ENCODE measurements at places on chromosomes 1 and 21.

- no peak for DNase-seq
Observed at GRCh38 chr1:59007429-59007819, 223.6 kb upstream of the JUN start.

DNA sequence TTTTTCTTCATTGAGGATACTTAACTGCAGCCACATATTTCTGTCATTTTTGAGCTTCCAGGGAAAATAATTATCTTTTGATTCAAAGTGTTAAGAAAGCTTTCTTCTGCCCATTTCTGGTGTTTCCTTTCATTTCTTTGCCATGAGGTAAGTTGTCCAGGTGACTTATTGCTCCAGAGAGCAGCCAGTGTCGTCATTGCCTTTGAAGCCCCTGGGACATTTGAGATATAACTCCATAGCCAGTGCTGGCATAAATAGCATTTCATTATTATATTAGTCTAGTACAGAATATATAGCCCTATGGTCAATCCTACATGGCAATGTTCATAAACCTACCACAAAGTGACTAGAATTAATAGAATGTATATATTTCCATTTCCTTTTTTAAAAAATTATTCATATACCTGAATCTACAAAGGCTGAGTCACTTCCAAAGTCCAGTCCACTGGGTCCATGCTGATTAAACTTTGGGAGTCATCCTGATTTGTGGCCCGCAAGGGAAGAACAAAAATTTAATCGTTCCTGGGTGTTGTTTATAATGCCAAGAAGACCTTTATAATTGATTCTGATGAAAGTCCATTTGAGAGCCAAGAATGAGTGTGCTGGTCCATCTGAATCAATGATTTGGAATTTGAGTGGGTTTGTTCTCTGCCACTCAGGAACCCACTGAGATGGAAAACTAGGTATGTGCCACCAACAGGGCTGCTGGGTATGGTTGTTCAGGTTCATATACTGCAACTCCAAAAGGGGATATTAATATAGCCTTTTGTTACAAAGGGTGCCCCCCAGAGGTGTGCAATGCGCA, 221.8 kb upstream of the PLXNA2 start:
- no peak for DNase-seq

DNA sequence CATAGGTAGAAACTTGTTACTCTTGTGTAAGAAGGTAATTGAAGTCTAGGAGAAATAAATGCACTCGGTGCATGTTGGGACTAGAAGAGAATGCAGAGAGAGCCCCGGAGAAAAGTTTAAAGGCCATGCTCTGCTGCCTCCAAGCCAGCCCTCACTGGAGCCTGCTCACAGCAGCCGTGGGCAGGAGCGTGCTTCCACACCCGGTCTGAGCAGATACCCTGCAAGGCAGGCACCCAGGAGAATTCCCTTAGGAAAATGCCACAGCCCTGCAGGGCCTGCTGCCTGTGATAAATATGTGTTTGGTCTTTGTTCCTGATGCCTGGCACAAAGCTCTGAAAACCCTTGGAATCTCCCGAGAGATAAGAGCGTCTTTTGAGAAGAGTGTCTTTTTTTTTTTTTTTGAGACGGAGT, 22.8 kb downstream of the C2CD2 start:
- DNase-seq, result no peak

DNA sequence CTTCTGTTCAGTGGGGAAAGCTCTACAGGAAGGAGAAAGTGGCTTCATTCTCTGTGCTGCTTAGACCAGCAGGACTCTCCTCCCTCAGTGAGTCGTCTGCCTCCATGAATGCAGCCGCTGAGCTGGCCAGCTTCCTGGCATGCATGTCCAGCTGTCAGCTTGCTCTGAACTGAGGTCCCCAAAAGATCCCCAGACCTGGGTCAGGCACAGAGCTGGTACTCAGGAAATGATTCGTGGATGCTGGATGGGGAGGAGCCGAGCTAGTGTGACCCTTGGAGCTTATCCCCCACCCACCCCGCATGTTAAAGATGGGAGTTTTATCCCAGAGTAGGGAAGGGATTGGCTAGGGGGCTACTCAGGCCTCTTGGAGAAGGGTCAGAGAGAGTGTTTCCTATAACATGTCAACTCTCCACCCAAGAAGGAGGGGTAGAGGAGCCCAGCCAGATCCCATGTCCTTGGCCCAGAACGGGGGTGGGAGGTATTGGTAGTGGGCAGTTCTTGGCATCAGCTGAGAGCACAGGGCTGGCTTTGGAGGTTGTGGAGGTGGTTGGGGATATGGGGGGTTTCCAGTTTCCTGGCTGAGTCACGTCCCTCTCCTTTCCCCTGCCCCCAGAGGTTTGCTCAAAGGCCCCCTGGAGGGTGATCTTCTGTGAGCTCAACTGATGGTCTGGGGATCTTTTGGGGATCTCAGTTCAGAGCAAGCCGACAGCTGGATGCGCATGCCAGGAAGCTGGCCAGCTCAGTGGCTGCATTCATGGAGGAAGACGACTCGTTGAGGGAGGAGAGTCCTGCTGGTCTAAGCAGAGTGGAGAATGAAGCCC, 110.1 kb downstream of the FOXD2 start:
- no peak for DNase-seq

DNA sequence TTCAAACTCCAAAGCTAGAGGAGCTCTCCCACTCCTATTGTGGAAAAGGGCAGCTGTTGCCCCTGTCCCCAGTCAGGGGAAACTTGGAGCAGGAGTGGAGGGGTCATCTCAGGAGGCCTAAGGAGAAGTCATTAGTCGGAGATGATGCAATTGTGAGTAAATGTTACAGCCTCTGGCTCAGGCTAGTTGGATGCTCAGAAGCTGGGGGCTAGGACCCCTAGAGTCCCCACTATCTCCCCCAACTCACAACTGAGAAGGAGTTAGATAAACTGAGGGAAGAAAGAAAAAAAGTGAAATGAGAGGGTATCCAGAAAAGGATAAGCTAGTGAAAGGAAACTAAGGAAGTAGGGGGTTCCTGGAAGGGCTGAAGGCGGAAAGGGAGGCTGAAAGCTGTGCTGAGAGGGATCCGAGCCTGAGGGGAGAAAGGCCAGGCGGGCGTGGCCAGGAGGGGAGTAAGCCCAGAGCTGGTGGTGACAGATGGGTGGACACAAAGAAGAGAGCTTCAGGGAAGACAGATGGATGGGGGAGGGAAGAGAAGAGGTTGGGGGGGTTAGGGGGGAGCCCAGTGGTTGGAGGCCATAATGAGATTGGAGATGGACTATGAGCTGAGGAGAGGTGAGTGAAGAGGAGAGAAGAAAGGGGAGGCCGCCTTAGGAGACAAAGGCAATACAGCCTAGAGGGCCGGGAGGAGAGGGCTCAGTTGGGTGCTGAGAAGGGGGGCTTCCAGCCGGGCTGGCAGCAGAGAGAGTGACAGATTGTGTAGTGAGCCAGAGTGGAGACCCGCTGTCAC, 4.5 kb upstream of the NHLH1 start:
- no peak for DNase-seq

DNA sequence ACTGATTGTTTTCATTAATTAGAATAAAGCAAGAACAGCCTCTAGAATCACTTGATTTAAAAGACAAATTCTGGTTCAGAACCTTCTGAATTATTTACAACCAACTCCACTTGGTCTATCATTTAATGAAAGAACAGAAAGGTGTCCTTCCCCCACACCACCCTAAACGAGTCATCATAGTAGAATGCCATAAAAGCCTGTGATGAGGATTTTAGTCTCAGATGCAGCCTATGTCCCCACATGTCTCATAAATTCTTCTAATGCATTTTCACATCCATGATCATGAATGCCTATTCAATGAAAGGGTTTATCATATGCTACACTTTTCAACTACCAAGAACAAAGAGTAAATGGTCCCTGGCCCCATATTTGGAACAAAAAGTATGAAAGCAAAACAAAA, 508.1 kb downstream of the DPYD start:
- no peak for DNase-seq

GRCh38 chr1:119895102-119895501, 1.2 kb downstream of the ADAM30 start:
- no peak for DNase-seq

DNA sequence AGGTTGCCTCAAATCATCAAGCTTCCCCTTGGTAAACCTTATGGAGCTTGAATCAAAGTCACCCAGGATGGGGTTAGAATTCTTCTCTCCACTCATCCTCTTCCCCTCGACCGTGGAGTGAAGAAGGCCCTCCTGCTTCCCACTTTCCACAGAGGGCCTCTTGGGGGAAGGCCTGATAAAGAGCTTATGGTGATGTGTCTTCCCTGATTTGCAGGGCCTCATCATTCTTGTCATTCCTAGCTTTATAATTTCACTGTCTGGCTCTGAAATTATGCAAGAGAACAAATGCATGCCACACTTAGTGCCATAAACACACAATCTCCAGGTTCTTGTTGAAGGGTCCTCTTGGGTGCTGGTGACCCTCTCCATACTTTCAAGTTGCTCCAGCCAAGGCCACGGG, 101.2 kb downstream of the HMGB4 start:
- no peak for DNase-seq

DNA sequence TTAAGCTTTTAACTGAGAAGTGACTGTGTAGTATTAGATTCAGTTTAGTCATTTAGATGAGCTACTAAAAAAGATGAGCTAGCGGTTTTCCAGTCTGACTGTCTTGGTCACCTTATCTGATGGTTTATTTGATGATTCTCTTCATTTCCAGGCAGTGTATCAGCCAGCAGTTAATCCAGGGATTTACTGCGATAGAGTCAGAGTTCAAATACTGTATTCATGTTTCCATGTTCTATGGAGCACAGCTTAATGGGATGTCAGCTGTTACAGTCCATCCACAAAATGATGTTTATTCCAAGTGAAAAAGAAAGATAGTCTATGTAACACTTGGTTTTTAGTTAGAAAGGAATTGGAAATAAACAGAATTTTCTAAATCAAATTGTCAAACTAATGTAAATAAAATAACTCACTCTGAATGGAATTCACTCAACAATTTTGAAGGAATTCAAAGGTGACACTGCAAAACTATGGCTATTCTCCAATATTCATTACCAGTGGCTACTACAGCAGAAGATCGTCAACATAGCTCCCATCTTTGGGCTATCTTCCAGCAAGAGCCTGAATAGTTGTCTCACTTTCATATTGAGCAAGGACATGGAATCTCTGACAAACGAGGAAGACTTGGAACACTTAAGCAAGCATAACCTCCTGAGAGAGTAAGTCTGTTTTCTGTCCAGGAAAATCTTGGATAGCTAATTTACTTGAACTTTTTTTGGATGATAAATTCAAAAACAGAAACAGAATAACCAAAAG, 54.6 kb upstream of the DPT start:
- no peak for DNase-seq

DNA sequence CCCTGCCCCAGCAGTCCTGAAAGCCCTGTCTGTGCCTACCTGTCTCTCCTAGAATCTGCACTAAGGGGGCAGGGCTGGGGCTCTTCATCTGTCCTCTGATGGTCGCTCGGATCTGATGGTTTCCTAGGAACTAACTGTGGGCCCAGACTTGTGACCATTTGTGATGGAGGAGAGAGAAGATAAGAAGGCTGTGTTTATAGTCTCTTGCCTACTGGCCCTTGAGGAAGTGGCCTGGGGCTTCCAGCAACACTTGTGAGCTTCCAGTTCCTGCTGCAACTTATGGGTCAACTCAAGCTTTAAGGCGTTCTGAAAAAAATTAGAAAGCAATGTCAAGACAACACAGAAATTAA, 53.2 kb upstream of the SYNC start:
- DNase-seq, result no peak

GRCh38 chr1:116289193-116289592, 83.9 kb upstream of the ATP1A1 start:
- DNase-seq, result no peak

DNA sequence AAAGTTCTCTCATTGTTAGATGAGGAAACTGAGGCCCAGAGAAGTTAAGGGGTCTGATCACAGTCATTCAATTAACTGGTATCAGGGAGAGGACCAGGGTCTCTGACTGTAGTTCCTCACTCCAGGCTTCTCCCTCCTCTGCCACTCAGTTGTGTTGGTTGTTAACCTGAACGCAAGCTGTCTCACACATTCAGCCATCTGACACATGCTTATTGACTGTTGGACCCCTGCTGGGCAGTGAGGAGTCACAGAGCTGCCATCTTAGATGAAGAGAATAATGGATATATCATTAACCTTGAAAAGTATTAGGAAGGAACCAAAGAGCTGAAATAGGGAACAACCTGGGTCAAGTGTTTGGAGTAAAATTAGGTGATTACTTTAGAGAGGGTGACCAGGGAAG, 194.8 kb downstream of the ZZZ3 start:
- no peak for DNase-seq

DNA sequence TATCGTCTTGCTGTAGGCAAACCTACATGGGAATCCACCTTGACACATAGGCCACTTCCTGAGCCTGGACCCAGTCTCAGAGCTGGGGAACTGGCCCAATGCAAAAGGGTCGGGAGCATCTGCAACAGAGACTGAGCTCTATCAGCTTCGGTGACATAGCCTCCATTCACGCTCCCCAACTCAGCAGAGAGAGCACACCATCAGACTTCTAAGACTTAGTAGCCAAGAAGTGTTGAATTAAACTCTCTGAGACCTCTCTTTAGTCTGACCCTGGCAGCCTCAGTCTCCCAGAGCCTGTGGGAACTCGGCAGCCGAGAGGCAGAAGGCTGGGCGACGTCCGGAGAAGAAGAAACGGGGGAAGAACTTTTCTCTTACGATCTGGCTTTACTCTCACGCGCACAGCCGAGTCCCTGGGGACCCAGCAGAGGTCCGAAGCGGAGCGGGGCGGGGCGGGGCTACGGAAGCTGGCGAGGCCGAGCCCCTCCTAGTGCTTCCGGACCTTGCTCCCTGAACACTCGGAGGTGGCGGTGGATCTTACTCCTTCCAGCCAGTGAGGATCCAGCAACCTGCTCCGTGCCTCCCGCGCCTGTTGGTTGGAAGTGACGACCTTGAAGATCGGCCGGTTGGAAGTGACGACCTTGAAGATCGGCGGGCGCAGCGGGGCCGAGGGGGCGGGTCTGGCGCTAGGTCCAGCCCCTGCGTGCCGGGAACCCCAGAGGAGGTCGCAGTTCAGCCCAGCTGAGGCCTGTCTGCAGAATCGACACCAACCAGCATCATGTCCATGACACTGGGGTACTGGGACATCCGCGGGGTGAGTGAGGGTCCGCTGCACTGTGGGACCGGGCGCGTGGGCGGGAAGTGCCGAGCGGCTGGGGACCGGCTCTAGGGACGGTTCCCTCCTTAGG, at the start of gene GSTM4:
TSS of gene GSTM4 (plus strand) at position 485 of the 905 bp plus-strand sequence. CDS start at position 776, 291 bp downstream.
- peak; percentile 44 for DNase-seq

DNA sequence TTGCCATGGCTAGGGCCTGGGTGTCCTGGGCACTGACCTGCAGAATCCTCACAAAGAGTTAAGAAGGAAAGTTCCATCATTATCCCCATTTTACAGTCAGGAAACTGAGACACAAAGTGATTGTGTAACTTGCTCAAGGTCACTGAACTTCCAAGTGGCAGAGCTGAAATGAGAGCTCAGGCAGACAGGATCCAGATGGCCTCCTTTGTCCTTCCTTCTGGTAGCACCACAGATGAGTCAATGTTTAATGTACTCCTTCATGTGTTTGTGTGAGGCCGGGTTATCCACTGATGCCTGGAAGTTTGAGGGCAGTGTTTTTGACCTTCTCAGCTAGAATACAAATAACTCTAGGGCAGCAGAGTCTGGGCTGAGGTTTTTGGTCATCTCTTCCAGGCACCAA, 207.0 kb downstream of the TNR start:
- DNase-seq, result no peak

DNA sequence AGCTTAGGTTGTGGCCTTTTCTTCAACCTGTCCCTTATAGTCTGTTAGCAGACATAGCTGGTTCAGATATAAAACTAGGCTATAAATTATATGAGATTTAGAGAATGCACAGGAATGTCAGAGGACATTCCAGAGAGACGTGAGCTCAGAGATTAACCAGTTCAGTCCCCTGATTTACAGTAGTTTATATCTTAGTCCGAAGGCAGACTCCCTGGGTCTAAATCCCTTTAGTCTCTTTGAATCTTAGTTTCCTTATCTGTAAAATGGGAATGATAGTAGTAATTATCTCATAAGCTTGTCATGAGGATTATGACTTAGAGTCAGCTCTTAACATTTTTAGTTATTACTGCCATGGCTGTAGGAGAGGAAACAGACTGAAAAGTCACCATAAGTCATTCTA, 45.5 kb upstream of the PLXNA2 start:
- DNase-seq, result no peak
